ENCODE measurements at places on chromosomes 6 and 20. TPM values are rescaled to one million over a fixed set of nuclear protein-coding genes. Genes with fewer than 3 reads are reported as not detected.

Gene VEGFA
- total RNA-seq = 183 TPM

Gene KHDC1L
- not detected for total RNA-seq

Gene C6orf163
- 2.2 TPM for total RNA-seq

Gene SGK2
- total RNA-seq = not detected

Gene UQCC2
- 12.7 TPM for total RNA-seq

Gene ZC3H12D
- total RNA-seq = 0.15 TPM

Gene LY6G6C
- total RNA-seq = not detected

Gene MMP24
- 0.29 TPM for total RNA-seq

Gene C6orf118
- not detected for total RNA-seq

All from smooth muscle cell of trachea (primary cell).